Upper lobe of left lung (tissue), 6 donors: ENCODE measurements at places on chromosomes 11 and 22. TPM values are rescaled to one million over a fixed set of nuclear protein-coding genes. Genes with fewer than 3 reads are reported as not detected.

DNA sequence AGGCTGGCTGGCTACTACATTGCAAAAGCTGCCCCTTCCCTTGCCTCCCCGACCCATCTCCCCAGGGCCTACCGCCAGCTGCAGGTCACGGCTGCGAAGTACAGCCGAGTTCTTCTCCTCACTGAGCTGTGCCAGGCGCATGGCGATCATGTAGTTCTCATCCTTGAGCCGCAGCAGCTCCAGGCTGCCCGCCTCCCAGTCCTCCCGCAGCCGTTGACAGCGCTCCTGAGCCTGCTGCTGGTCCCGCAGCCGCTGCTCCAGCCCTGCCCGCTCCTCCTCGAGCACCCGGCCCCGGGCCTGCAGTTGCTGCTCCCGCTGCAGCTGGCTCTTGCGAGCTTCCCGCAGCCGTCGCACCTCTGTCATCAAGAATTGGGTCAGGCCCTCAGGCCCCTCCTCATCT, 3.3 kb downstream of the CARD10 start:
- DNase-seq, result no peak

- no peak for DNase-seq
Observed at GRCh38 chr11:2473361-2474058, 28.7 kb downstream of the KCNQ1 start.

GRCh38 chr11:102773386-102773785, 7.0 kb downstream of the MMP10 start:
- no peak for DNase-seq

DNA sequence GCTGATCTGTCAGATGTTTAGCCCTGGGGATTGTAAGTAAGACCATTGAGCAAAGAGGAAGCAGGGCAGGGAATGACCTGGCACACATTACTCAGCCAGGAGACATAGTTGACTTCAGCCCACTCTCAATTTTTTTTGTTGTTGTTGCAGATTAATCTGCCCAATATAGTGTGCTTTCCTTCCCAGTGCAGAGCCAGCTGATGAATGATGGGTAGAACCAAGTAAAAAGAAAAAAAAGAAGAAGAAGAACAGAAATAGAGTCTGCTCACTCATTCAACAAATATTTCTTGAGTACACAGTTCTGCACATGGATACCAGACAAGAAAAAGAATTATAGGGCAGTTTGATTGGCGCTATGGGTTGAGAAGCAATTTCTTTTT, 292.7 kb downstream of the ETS1 start:
- no peak for DNase-seq

GRCh38 chr11:113288286-113288863, 26.0 kb upstream of the TTC12 start:
- no peak for DNase-seq

- no peak for DNase-seq
Observed at GRCh38 chr22:21819183-21819770, 48.2 kb downstream of the MAPK1 start.

MTCH2 gene
- 21.0 TPM for total RNA-seq

VWCE gene
- total RNA-seq, result 0.67 TPM

FXYD2 gene
- total RNA-seq, result 2.1 TPM

CTTN gene
- 321 TPM for total RNA-seq
